ENCODE measurements at places on chromosomes 11 and 22. TPM values are rescaled to one million over a fixed set of nuclear protein-coding genes. Genes with fewer than 3 reads are reported as not detected.

Gene LTO1
- 24.5 TPM for total RNA-seq

Gene PPARA
- 51.3 TPM for total RNA-seq

Gene KRTAP5-10
- total RNA-seq = not detected

Gene KRTAP5-11
- not detected for total RNA-seq

Gene SLC29A2
- total RNA-seq = 19.0 TPM

Gene OR51Q1
- not detected for total RNA-seq

Gene CACNA1I
- total RNA-seq = 0.43 TPM

Gene TPBGL
- 0.17 TPM for total RNA-seq

Gene FANCF
- total RNA-seq = 17.0 TPM

Gene INS
- 1.2 TPM for total RNA-seq

Gene FSHB
- total RNA-seq = not detected

Gene NNMT
- 49.6 TPM for total RNA-seq

Gene STK33
- total RNA-seq = 14.2 TPM

Gene GP1BB
- total RNA-seq = 5.4 TPM

Gene RNF215
- 31.2 TPM for total RNA-seq

Gene ENTHD1
- total RNA-seq = 0.09 TPM

Gene DNAJB7
- not detected for total RNA-seq

Gene DYNC2H1
- total RNA-seq = 24.2 TPM

Gene FREY1
- not detected for total RNA-seq

Gene ZNF280B
- total RNA-seq = 1.3 TPM

Gene TNNT3
- total RNA-seq = 1.5 TPM

Gene UPK3A
- 0.40 TPM for total RNA-seq

Gene MFRP
- not detected for total RNA-seq

Gene NLRP14
- total RNA-seq = 0.06 TPM

Gene OLFML1
- total RNA-seq = 12.9 TPM

Gene POU2AF2
- total RNA-seq = 5.0 TPM

Gene OR2AG2
- total RNA-seq = not detected

Gene MMP7
- 1,865 TPM for total RNA-seq

Gene MUC6
- 173 TPM for total RNA-seq

Gene DEFB131B
- not detected for total RNA-seq

Measured in mucosa of gallbladder (tissue), 1 donor.